ENCODE measurements at places on chromosomes 13 and 19. TPM values are rescaled to one million over a fixed set of nuclear protein-coding genes. Genes with fewer than 3 reads are reported as not detected.

The LIM2 gene
- total RNA-seq: 0.66 TPM

The FLT1 gene
- total RNA-seq: 2.4 TPM

The ZNF234 gene
- total RNA-seq: 9.4 TPM

The KASH5 gene
- total RNA-seq: not detected

The VN1R4 gene
- total RNA-seq: not detected

DNA sequence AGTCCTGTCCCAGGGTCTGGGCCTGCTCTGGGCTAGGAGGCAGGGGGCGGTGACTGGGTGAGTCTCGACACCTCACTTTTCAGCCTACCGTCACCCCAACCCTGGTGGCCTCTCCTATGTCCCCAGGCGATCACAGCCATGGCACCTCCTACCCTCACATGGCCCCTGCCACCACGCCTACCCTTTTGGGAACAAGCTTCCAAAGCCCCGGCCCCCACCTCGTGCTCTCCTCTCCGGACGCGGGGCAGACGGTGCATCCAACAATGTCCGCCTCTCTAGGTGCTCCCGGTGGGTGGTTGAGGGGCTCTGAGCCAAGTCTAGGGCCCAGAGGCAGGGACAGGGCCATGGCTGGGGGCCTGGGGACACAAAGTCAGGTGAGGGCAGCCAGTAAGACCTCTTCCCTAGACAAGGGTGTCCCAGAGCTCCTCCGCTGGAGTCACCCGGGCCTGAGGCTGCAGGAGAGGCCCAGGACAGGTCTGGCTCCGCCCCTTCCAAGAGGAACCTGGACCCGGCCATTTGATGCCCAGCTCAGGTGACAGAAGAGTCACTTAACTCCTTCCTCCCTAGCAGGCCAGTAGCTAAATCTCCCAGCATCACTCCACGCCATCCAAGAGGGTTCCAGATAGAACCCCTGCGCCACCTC, at the start of gene SYNE4:
Gene SYNE4, minus strand, starts transcription at position 478 of the 643 bp plus-strand sequence. Its CDS starts 132 bp downstream, at position 346.
- no peak within 1 kb of the TSS for H3K27ac ChIP-seq
- DNase-seq: no peak
- H3K36me3 ChIP-seq: no peaks in the 10 kb centered on the region
- no peaks in the 10 kb centered on the region for H3K27me3 ChIP-seq
- H3K4me3 ChIP-seq: peak within 1 kb of the TSS; percentile 15
